ENCODE measurements at places on chromosomes 5 and 9.

DNA sequence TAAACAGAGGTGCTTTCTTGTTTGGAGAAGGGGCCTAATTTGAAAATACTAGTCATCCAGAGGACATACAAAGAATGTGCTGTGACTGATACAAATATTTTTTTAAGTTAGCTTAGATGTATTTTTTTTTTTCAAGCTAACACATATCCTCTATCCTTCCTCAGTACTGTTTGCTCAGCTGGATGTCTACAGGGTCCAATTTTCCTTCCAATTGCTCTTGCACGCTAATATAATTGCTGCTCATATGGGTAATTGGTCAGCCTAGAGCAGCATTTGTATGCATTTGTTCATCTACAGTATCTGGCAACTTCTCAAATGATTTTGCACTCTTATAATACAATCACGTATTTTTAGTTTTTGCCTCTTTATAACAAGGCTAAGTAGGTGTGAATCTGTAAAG is 84.7 kb downstream of the ZDHHC21 start:
- no peak for DNase-seq

DNA sequence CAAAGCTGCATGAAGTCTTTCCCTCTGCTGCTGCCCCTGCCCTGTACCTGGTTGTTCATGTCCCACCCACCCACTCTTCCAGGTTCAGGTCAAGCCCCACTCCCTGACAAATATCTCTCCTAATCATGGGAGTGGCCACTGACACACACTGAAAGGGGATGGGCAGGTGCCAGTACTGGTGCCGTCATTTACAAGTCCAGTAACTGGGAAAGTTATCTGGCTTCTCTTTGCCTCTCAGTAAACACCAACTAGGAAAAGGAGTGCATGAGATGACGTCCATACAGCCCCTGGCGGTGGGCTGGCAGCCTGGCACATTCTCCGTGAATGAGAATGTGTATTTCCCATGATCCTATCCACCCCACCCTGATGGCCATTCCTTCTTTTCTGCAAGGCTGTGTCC is 225.2 kb downstream of the FSTL4 start:
- DNase-seq: no peak

- no peak for DNase-seq
Measured at GRCh38 chr5:1059884-1060263, 51.3 kb downstream of the NKD2 start.

DNA sequence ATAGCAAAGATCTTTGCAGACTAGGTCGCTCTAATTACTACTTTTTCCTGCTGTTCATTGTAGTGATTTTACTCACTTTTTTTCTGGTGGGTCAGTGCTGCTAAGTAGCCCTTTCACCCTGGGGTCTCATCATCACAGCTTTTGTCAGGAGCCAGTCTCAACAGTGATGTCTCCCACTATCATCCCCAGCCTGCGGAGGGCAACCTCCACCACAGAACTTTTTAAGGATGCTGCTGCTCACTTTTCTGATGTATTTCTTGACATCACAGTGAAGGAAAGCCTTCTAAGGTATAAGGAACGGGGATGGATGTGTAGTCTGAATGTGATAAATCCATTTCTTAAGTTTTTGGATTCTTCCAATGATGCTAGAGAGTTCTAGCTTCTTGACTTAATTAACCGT is 242.5 kb upstream of the RIOK2 start:
- no peak for DNase-seq

DNA sequence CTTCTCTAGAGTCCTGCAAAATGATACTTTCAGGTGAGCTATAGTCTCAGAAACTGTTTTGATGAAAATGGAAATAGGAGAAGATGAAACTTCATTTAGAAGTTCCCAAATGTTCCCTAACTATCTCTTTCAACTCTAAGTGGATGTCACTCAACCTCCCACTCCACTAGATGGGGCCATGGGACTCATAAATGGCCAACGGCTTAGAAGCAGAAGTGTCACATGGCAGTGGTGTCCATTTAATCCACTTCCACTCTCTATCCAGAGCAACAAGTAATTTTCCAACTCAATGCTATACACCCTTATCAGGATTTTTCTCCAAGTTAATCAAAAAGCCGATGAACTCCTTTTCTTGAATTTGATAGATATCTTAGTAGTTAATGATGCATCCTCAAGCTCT is 295.7 kb downstream of the EDIL3 start:
- DNase-seq: no peak

DNA sequence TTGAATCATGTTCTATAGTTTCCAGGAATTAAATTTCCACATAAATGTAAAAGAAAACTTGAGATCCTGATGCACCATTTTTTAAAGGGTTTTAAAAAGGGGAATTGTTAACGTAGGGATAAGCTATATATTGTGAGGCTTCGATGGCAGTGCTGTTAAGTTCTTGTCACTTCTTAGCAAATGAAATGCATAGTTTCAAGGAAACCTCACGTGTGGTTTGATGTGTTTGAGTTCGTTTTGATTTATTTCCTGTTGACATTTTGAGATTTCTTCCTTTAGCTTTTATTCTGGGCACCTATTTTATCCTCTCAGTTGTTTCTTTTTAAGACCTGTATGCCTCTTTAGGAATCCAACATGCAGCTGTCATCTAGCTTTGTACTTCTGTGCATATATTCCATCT is 301.0 kb downstream of the DOCK8 start:
- DNase-seq: no peak

DNA sequence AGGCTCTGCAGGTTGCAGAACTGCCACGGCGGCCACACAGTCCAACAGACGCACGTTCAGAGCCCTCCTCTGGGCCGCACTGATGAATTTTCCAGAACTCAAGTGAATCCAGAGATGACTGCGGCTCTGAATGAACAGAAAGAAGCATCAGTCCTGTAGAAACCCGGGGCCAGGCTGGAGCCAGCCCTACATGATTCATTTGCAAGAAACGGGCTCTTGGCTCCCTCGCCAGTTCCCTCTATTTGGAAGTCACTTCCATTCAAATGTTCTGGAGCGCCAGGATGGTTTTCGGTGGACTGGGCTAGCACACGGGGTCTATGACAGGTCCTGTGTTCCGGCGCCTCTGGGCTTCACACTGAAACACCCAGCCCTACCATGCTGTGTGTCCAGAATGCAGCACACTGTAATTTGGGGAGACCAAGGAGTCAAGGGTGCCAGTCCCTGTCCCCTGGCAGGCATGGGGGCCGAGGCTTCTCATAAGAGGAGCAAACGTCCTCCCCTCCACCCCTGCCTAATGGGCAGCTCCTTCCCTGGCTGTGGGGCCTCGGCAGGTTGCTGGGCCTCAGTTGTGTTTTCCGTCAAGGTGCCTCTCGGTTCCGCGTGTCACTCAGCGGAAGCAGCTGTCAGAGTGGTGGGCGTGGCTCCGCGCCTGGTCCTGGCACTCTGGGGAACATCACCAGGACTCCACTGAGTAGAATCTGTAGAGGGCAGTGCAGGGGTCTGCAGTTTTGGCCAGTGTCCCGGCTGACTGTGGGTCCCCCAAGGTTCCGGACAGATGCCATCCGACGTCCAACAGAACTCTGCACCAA is 18.1 kb upstream of the COL5A1 start:
- no peak for DNase-seq

DNA sequence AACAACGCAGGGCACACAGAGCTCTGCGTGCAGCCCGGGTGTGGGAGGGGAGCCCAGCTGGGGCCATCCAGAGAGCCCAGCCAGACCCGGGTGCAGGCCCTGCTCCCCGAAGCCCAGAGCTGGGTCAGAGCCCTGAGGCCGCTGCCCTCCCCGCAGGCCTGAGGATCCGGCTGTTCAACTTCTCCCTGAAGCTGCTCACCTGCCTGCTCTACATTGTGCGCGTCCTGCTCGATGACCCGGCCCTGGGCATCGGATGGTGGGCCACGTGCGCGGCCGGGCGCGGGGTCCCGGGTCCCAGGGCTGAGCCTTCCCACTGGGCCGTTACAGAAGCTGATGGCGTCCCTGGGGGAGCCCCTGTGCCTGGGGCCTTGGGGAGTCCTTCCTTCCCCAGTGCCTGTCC is 48.8 kb downstream of the KCNT1 start:
- DNase-seq: no peak

- DNase-seq: no peak
Measured at GRCh38 chr5:157460921-157461792, 1.1 kb downstream of the NIPAL4 start.

GRCh38 chr5:71748360-71748759 is 29.3 kb downstream of the CARTPT start:
- no peak for DNase-seq

DNA sequence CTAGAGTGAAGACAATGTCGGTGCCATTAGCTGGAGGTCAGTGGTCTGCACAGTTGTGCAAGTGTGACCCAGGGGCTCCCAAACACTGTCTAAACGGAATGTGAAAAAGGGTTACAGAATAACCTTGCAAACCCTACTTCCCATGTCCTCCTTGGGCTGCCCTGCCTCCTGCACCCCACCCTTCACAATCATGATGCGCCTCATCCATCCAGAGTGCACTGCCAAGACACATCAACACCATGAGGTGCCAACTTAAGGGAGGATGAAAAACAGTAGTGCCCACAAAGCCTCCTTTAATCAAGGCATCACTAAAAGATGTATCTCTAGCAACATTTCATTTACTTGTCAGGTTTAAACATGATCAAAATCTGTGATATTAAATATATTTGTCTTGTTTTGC is 87.1 kb downstream of the SETX start:
- no peak for DNase-seq

DNA sequence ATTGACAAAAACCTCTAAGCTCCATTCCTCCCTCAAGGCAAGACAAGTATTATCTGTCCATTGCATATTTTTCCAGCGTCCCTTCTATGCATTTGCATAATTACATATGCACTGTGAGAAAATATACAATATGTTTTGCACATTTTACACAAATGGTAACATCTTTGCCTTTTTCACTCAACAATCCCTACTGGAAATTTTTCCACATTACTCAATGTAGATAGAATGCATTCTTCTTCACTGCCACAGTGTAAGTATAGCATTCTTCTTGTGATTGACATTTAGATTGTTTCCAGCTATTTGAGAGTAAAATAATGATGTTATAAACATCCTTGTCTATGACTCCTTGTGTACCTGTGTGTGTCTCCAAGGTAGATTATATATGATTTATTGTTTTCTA is 205.0 kb downstream of the SLIT3 start:
- no peak for DNase-seq

DNA sequence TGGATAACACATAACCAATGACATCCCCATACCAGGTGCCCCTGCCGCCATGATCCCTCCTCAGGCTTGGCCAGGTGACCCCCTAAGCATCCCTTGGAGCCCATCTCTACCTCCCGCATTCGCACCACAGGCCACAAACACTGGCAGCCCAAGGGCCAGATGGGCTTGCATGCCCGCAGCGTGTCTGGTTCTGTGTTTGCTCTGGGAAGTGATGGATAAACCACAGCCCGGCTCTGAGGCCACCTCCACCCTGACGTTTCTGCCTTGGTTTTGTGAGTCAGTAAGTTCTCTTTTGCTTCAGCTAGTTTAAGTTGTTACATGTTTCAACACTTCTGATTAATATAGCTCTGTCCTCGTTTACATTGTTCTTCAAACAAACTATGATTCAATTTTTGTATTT is 172.4 kb upstream of the PHYKPL start:
- no peak for DNase-seq

- no peak for DNase-seq
Measured at GRCh38 chr5:81420039-81420667, 26.2 kb upstream of the ACOT12 start.

DNA sequence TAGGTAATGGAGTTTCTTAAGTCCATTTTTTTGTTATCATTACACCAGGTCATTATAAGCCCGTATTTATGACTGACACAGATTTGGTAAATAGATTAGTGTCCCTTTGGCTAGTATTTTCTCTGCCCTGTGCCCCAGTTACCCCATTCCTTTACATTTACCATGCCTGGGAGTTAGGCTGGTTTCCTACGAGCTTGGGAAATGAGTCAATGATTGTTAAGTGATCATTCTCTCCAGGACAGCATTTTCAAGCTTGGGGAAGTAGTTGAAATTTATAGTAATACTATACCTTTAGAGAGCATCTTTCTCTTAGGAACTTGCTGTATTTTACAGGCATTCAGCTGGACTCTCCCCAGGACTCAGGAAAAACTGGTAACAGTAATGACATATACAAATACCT is 573.1 kb downstream of the TLE4 start:
- no peak for DNase-seq

DNA sequence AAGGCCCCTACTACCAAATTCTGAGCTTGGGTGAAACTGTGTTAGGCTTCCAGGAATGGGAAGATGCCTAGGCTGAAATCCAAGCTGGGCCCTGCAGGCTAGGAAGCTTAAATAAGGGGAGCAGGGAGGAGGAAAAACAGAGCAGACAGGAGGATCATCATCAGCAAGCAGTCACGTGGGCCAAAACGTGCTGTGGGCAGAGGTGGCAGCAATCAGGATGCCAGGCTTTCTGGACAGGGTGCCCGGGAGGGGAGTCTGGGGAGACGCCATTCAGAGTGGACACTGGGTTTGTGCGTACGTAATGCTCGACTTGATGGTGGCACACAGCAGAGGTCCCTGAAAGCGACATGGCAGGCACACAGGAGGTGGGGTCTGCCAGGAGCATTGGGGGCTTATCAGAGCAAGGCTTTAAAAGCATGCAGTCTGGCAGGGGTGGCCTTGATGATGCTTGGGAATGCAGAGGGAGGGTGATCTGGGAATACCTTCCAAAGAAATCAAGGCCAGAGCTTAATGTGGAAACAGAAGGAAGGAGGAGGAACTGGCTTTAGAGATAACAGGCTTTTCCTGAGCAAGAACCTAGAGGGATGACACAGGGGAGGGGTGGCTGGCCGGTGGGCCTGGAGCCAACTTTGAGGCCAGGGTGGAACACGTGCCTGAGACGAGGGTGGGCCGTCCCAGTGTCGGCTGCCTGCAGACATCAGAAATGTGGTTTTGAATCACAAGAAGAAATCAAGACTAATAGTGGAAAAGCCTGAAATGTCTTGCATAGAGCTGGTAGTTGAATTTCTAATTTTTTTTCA is 212.5 kb downstream of the GADD45G start:
- DNase-seq: no peak

DNA sequence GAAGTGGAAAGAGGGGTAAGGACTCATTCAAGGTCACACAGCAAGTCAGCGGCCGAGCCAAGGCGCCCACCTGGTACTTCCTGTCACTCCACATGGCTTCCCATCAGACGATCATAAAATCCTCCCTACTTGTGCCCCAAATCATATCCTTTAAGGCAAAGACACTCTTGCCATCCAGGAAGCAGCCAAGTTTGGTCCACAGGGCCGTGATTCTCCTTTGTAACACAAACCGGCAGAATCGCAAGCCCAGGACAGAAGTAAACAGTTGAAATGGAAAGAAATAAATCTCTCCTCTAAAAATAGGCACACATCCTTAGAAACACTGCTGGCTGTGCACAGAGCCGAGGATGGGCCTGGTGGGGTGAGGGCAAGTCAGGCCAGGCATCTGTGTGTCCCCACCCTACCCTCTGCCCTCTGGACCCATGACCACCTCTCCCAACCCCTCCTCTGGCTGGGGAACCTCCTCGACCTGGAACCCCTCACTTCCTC is 30.5 kb downstream of the TMOD1 start:
- no peak for DNase-seq

Data from progenitor cell of endocrine pancreas (in vitro differentiated cells).